ENCODE measurements at places on chromosomes 3 and 15.

GRCh38 chr3:82085356-82085755, 323.9 kb upstream of the GBE1 start:
- no peak for DNase-seq

- DNase-seq, result no peak
Measured at GRCh38 chr3:147619921-147620560, 210.9 kb downstream of the ZIC1 start.

DNA sequence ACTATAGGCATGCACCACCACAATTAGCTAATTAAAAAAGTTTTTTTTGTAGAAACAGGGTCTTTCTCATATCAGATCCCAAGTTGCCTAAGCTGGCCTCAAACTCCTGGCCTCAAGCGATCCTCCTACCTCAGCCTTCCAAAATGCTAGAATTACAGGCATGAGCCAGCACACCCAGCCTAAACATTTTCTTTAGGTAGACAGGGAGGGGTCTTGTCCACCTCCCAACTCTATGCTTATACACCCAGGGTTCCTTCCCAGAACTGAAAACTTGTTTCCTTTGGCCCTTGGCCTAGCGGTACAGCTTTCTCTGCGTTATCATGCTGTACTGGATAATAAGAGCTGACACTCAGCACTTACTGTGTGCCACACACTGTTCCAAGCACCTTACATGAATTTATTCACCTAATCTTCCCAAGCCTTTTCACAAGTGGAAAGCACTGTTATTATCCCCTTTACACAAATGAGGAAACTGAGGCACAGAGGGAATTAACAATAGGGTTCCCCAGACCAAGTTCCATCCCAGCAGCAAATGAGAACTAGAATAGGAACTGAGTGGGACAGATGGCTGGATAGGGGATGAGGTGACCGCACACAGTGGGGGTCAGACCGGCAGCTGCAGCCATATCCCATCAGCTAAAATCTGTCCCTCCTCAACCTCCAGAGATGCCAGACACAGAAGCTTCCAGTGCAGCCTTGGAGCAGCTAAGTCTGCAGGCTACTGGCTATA, 150.8 kb downstream of the MEGF11 start:
- no peak for DNase-seq

DNA sequence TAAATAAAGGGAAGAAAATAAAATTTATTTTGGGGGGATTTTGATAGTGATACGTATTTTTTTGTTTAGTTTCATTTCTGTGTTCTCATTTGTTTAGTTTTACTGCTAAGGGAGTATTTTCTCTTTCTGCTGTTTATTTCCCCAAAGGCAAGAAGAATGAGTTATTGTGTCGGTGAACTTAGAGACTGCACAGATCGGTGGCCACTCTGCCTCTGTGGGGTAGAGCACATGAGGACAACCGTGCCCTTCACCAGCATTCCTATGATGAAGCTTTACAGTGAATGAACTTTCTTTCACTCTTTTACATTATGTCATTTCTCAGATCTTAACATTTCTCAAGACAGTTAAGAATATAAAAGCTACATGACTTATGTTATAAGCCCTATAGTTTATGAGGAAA, 214.4 kb downstream of the OCA2 start:
- no peak for DNase-seq

DNA sequence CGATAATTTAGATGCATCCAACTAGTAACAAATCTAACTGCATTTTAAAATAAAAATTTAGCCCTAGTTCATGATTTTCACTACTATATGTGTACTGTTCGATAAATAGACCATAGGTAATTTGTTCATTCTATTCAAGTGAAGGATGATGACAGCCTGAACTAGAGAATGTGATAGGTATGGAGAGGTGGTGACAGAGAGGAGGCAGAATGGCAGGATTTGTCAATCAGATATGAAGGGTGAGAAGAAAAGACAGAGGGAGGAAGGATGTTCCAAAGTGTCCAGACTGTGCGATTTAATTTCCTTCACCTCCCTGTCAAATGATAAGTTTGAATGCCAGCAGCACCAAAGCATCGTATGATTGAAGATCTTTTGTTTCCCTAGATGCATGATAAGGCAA, 31.6 kb downstream of the BCL2A1 start:
- no peak for DNase-seq

GRCh38 chr15:76994001-76994400, 925 bp upstream of the PSTPIP1 start:
- DNase-seq, result peak; percentile 55

- DNase-seq, result no peak
Measured at GRCh38 chr15:26572602-26573350, 200.1 kb downstream of the GABRB3 start.

- DNase-seq, result no peak
Measured at GRCh38 chr15:39942753-39943150, 8.8 kb downstream of the EIF2AK4 start.

Measured in stimulated activated CD4-positive, alpha-beta T cell treated with anti-CD3 and anti-CD28 coated beads, Interleukin-4, amount 100 ng/mL, for 4 hours (primary cell).